Immature natural killer cell (primary cell): ENCODE measurements at places on chromosomes 13 and 19.

DNA sequence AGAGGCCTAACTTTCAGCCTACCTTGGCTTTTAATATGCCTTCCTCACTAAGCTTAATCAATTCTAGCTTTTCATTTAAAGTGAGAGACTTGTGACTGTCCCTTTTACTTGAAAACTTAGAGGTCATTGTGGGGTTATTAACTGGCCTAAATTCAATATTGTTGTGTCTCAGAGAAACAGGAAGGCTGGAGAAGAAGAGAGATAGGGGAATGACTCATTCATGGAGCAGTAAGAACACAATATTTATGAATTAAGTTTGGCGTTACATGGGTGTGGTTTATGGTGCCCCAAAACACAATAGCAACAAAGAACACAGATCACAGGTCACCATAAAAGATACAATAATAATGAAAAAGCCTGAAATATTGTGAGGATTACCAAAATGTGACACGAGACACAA is 612.1 kb downstream of the TBC1D4 start:
- H3K27ac ChIP-seq = no peak overlapping the region
- H3K27me3 ChIP-seq = no peaks in the 10 kb centered on the region
- no peak for DNase-seq
- H3K4me3 ChIP-seq = no peak overlapping the region
- no peaks in the 10 kb centered on the region for H3K36me3 ChIP-seq

- H3K27ac ChIP-seq = no peak overlapping the region
- DNase-seq = no peak
- H3K4me3 ChIP-seq = no peak overlapping the region
- H3K4me1 ChIP-seq = peaks cover 18% of the 10 kb centered on the region
- H3K27me3 ChIP-seq = no peaks in the 10 kb centered on the region
Measured at GRCh38 chr13:73778242-73778864, 355.9 kb downstream of the KLF12 start.

- H3K4me3 ChIP-seq = peak overlapping the region; percentile 69
- no peak overlapping the region for H3K27ac ChIP-seq
- H3K4me1 ChIP-seq = peaks cover 14% of the 10 kb centered on the region
- H3K27me3 ChIP-seq = peaks cover 33% of the 10 kb centered on the region
- H3K36me3 ChIP-seq = no peaks in the 10 kb centered on the region
Measured at GRCh38 chr19:55173186-55173713, 6.8 kb upstream of the DNAAF3 start.

DNA sequence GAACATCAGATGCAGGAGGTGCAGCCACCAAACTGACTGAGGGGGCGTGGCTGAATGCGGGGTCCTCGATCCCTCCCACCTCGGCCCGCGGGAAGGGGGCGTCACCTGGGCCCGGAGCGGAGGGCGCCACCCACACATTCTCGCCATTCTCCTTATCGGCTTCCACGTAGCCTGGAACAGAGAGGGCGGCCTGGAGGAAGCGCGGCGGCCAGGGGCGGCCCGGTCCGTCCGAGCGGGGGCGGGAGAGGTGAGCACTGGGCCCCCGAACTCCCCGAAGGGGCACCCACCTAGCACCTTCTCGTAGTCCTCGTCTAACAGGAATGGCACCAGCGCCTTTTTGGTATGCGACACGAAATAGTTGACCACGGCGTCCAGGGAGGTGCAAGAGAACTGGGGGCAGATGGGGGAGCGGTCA is 11.8 kb downstream of the STAP2 start:
- H3K4me3 ChIP-seq = peak overlapping the region; percentile 83
- peaks cover 13% of the 10 kb centered on the region for H3K27me3 ChIP-seq
- H3K36me3 ChIP-seq = no peaks in the 10 kb centered on the region
- no peak overlapping the region for H3K27ac ChIP-seq
- peaks cover 27% of the 10 kb centered on the region for H3K4me1 ChIP-seq
- no peak for DNase-seq

- H3K36me3 ChIP-seq = peaks cover 29% of the 10 kb centered on the region
- peak overlapping the region; percentile 54 for H3K4me3 ChIP-seq
- peak; percentile 65 for DNase-seq
- H3K27me3 ChIP-seq = peaks cover 5% of the 10 kb centered on the region
Measured at GRCh38 chr19:19010551-19010950, 22.8 kb downstream of the SUGP2 start.

GRCh38 chr19:58381460-58382212 is 806 bp upstream of the ZNF837 start:
- peak overlapping the region; percentile 96 for H3K4me3 ChIP-seq
- H3K4me1 ChIP-seq = peaks cover 35% of the 10 kb centered on the region
- peaks cover 9% of the 10 kb centered on the region for H3K27me3 ChIP-seq
- peak overlapping the region; percentile 95 for H3K27ac ChIP-seq
- DNase-seq = no peak

DNA sequence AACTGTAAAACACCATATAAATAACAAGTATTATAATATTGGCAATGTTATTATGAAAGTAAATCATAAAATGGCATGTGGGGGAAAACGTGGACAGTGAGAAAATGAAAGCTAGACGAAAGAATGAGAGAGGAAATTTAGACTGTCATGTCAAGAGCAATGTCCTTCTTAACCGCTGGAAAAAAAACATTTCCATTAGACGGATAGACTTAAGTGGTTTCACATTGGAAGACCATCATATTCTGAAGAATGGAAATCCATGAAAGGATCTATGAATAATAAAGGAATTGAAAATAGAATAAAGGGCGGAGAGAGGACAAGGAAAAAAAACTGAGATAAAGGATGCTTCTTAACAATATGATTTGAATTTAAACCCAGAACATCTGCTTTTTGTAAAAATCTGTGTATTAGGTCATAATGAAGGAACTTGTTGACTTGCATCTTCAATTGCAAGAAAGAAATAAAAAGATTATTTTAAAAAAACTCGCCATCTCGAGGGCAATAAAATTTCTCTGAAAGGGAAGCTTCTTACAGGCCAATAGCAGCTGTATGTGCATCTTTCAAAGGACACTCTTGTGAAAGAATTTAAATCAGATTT is 90.6 kb downstream of the SPRY2 start:
- H3K36me3 ChIP-seq = no peaks in the 10 kb centered on the region
- no peak overlapping the region for H3K4me3 ChIP-seq
- peaks cover 3% of the 10 kb centered on the region for H3K27me3 ChIP-seq
- no peak for DNase-seq
- H3K27ac ChIP-seq = no peak overlapping the region
- H3K4me1 ChIP-seq = no peaks in the 10 kb centered on the region

GRCh38 chr19:35430409-35431144 is 17.5 kb upstream of the FFAR2 start:
- H3K36me3 ChIP-seq = no peaks in the 10 kb centered on the region
- no peak overlapping the region for H3K4me3 ChIP-seq
- H3K4me1 ChIP-seq = peaks cover 22% of the 10 kb centered on the region
- no peak overlapping the region for H3K27ac ChIP-seq
- DNase-seq = no peak
- peaks cover 4% of the 10 kb centered on the region for H3K27me3 ChIP-seq

DNA sequence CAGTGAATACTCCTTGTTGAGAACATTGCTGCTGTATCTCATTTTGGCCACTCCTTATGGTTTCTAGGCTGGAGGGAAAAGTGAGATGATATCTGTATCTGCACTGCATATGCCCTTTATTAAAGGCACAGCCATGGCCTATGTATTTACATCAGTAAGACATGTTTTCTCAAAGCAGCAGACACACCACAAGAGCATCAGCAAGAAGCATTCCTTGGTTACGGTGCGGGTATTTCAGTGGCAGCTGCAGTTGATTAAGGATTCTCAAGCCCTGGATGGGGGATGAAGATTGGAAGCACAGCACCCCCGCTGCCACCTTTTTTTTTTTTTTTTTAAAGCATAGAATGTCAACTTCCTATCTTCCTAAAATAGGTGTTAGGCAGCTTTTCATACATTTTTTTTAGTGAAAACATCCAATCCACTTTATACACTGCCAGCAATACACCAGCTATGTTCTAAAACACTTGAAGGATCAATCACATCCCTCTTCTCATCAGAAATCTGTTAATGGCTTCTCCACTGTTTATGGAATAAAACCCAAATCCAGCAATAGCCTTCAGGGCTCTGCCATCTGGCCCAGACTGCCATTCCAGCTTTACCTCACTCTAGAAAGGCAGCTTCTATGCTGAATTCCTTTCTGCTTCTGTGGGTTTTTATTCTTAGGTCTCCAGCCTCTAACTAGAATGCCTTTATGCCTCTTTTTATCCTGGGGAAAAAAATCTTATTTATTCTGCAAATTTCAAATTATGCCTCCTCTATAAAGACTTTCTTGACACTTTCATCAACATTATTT is 331.0 kb downstream of the DNAJC15 start:
- no peaks in the 10 kb centered on the region for H3K36me3 ChIP-seq
- no peak for DNase-seq

DNA sequence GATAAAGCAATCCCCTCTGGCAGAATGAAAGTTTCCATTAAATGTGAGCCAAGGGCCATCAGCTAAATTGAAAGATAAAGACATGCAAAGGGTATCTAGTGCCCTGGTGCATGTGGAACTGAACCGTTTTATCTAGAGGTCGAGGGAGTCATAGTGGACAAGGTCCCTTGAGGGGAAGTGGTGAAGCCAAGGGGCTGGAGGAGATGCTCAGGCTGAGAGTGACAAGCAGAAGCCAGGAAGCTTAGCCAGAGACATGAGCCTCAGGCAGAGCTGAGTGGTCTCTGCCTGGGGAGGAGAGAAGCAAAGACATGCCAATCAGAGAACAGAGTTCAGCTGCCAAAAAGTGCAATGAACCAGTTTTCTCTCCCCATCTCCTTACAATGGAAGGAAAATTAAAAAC is 68.1 kb upstream of the SLC10A2 start:
- no peak overlapping the region for H3K4me3 ChIP-seq
- no peak overlapping the region for H3K27ac ChIP-seq
- H3K36me3 ChIP-seq = no peaks in the 10 kb centered on the region
- peaks cover 4% of the 10 kb centered on the region for H3K27me3 ChIP-seq
- no peaks in the 10 kb centered on the region for H3K4me1 ChIP-seq

DNA sequence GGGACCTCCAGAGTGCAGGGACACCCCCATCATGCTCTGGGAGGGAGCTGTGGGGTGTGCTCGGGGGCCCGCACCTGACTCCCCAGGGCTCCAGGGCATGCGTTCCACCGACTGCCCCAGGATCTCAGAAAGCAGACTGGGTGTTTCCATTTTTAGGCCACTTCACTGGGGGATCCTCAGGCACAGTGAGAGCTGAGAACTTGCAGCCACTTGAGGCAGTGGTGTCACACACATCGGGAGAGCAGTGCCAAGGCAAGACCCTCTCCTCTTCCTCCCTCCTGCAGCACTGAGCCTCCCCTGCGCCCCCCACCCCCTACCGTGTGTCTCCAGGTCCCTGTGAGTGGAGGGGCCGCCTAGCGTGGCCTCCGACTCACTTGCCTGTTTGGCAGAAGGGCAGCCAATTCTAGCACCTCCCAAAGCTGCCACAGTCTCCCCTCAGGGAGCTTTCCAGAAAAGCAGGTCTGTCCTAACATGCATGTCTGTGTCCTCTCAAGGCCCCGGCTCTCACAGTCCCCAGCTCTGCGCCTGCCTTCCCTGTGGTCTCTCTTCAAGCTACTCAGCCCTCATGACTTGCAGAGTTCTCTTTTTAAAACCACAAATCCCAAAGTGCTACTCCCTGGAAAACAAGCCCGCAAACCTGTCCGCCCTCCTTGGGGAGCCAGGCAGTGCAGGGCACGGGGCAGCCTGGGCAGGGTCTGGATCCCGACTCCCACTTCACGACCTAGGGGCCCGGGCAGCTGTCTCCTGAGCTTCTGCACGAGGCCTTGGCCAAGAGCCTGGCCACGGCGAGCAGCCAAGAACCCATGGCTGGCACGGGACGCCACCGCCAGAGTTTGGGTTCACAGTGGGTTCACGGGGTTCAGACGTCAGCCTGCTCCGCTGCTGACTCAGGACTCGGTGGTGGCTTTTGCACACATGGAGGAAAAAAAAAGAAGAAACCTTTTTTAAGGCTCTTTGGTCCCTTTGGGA is 94.1 kb downstream of the STK24 start:
- H3K4me3 ChIP-seq = no peak overlapping the region
- H3K36me3 ChIP-seq = peaks cover 6% of the 10 kb centered on the region
- no peak overlapping the region for H3K27ac ChIP-seq
- H3K27me3 ChIP-seq = peaks cover 3% of the 10 kb centered on the region
- peaks cover 48% of the 10 kb centered on the region for H3K4me1 ChIP-seq
